AG10803 (cell line): ENCODE measurements at places on chromosomes 3 and 15.
A peak's percentile ranks its signal among the peaks of the same experiment; 100 is the strongest.

DNA sequence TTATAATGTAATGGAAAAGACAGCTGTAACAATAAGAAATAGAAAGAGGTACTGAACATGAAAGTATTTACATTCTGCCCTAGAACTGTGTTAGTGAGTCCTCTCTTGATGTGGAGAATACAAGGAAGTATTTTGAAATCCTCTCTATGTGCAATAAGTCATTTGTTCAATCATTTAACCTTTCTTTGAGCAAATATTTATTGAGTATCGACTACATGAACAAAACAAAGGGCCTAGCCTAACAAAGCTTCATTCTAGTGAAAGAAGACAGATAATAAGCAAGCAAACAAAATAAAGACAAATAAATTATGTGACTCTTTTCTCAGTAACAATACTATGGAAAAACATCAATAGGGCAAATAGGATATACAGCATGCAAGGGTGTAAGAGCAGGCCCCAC, 354.9 kb upstream of the ATP11B start:
- DNase-seq, result no peak

- no peak for DNase-seq
Observed at GRCh38 chr15:66570842-66571478, 5.2 kb upstream of the LCTL start.

- DNase-seq, result no peak
Observed at GRCh38 chr3:124877674-124878073, 9.5 kb downstream of the ITGB5 start.

GRCh38 chr3:170144437-170144843, 37.1 kb downstream of the PHC3 start:
- no peak for DNase-seq

DNA sequence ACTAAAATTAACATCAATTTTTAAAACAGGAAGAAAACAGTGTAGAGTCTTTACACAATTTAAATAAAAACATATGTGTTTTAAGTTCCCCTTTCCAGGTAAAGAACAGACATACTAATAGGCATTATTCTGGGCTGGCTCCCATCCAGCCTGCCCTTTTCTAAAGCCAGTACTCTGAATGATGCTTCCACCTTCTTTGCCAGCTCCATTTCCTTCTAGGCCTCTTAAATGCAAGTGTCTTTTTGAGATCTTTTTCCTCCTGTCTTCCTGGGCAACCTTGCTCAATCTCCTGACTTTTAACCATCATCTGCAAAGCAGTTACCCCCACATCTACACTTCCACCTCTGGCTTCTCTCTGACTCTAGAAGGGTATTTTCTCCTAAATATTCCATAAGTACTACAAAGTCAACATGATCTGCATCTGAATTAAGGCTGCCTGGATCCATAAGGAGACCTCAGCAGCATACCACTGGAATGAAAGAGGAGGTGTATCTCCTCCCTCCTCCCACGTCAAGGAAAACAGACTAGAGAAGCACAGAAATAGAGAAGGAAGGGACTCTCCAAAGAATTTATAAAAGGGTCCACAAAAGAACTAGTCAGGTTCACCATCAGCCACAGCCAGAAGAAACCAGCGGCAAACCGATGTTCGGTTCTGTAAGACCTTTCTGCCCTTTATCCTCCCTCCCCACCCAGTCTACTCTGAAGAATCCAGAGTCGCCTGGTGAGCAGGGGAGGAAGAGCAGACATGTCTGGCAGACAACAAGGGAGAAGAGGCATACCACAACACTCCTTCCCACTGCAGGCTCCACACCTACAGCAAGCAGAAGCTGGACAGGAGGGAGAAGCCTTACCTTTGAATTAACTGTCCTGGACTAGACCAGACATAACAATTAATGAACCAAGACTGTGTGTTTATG, 47.1 kb downstream of the GOLIM4 start:
- no peak for DNase-seq

DNA sequence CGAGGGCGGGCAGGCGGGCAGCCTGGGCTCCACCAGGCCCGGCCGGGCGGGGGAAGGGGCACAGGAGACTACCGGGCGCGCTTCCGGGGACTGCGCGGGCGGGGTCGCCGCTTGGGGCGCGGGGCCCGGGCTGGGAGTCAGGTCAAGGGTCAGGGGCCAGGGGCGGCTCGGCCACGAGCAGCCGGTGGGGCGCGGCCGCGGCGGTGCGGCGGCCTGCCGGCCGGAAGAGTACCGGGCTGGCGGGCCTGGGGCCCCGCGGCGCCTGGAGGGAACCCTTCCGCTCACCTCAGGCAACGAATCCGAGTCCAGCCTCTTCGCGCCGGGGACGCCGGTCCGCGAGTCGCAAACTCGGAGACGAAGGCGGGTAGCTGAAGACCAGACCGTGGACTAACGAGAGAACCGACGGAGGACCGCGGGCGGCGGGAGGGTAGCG, 225 bp downstream of the RHOA start:
- peak; percentile 36 for DNase-seq

DNA sequence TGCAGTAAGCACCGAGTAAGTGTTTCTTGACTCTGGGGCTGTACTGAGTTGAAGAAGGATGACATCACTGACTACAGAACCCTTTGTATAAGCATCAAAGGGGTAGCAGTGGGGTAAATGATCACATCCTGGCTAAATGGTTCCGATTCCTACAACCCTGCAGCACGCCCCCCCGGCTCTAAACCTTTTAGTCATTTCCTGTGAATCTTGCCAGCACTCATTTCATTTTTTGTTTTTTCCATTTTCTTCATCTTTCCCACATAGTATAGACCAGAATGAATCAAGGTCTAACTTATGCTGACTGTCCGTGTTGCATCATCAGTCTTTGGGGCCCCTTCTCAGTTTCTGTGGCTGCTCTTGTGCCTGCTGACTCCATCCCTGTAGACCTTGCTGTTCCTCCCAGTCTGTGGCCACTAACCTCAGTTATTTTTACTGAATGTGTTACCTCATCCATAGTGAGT, 383.1 kb upstream of the TPRG1 start:
- peak; percentile 90 for DNase-seq

GRCh38 chr15:91456251-91456718, 356.2 kb downstream of the SV2B start:
- peak; percentile 31 for DNase-seq

DNA sequence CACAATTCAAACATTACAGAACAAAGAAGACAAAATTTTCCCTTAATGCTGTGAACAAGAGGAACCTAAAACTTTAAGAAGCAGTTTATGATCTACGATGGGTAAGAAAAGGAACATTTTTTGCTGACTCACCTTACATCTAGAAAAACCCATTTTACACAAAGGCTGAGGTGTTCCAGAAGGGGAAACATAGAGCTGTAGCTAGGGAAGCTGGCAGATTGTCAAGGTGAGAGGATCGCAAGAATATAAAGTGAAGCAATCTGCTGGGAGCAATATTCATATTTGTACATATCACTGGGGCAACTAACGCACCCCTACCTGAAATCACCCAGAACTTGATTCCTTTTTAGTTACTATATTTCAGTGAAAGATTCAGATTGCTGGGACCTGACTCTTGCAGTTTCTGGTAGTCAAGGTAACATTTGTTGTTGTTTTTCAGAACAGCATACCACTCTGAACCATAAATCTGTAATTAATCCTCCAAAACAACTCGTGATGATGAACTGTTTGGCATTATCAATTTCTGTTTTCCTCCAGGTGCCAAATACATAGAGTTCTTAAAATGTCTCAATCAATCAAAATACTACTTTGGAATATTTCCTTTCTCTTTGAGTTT, 184.1 kb upstream of the LRRC3B start:
- DNase-seq, result no peak

DNA sequence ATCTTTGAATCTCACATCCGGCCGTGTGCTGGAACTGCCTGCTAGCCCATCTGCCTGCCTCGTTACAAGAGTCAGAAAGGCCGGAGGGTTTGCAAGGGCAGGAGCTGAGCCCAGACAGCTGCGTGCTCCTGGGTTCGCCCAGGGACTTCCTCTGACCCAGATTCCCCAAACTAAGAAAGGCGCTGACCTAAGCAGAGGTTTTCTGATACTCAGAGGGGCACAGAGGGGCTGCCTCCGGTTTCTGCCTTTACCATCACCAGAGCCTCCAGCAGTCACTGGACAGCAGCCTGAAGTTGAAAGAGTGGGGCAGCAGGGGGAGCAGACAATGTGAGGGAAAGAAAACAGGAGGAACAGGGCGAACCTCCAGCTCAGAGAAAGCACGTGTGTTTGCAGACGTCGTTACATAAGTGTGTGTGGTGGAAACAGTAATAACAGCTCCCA, 33.4 kb upstream of the RAD18 start:
- DNase-seq, result peak; percentile 68

- no peak for DNase-seq
Observed at GRCh38 chr3:94561094-94561493, 498.2 kb downstream of the NSUN3 start.

GRCh38 chr3:196122688-196123046, 40.8 kb upstream of the TFRC start:
- DNase-seq, result no peak

GRCh38 chr3:142929890-142930289, 33.6 kb downstream of the PAQR9 start:
- DNase-seq, result no peak

- no peak for DNase-seq
Observed at GRCh38 chr3:37423825-37424224, 249.4 kb upstream of the LRRFIP2 start.

DNA sequence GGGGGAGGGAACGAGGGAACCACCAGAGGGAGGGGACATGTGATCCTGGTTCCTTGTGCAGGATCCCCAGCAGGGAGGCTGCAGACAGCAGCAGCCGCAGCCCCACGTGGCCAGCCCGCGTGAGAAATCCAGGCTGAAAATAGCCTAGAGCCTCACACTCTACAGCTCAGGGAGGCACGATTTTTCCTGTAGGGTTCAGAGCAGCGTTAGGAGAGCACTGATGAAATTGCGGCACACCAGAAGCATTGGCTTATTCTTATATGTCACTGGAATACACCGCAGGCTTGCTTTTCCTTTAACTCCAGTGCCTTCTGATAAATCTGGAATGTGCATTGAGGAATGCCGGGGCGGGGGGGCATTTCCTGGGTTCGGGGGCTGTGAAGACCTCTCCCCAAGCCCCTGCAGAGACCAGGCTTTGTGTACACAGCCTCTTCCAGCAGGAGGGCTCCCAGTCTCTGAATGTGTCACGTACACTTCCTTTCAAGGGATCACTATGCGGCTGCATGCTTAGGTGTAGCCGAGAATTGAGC, 193.0 kb downstream of the ATP10A start:
- DNase-seq, result peak; percentile 65

- no peak for DNase-seq
Observed at GRCh38 chr15:101296418-101297405, 1.7 kb upstream of the SNRPA1 start.

DNA sequence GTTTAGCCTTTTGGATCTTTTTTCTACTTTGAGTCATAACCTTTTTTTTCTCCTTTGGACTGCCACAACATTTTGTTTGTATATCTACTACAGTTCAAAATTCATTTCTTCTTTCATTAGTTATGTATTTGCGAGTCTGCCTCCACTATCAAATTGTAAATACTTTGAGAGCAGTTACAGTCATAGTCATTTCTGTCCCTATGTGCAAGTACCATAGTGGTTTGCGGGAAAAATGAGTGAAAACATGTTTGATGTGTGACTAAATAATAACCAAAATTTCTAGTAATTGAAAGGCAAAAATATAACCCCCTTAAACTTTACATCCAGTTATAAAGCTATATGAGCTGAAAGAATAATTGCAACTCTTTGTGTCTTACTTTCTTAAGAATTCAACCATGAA, 45.8 kb upstream of the CCDC50 start:
- DNase-seq, result no peak

DNA sequence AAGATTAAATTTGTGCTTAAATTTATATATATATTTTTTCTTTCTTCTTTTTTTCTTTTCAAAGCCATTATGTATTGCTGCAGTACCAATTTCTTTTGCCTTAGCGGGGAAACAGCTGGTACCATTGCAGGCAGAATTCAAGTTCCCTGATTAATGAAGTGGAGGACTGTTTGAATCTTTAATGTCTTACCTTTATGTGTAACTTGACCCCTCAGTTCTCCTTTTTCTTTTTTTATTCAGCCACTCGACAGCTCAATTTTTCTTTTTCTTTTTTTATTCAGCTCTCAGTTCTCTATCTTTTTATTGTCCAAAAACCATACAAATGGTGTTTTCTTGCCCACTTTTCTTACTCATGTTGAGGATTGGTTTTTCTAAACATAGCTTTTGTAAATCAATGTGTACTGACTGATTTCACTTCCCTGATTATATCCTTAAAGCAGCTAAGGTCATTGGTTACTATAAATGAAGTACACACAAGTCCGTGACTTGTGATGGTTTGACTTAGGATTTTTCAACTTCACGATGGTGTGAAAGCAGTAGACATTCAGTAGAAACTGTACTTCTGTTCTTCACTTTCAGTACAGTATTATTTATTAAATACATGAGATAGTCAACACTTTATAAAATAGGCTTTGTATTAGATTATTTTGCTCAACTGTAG, 22.8 kb downstream of the ATP2C1 start:
- no peak for DNase-seq

DNA sequence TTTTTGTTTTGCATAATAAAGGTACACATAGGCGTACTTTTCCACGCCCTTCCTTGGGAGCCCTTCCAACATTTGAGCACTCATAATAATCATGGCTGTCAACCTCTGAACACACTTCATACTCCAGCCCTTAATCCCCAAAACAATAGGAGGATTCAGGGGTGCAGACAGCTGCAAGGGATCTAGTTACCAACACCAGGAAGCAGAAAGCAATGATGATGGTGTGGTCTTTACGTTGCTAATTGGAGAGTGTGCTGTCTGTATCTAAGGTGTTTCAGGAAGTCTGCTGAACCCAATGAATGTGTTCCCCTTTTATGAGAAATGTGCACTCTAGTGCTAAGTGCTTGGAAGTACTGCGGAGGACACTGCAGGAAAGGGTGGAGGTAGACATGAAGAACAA, 60.3 kb upstream of the PDZRN3 start:
- no peak for DNase-seq

DNA sequence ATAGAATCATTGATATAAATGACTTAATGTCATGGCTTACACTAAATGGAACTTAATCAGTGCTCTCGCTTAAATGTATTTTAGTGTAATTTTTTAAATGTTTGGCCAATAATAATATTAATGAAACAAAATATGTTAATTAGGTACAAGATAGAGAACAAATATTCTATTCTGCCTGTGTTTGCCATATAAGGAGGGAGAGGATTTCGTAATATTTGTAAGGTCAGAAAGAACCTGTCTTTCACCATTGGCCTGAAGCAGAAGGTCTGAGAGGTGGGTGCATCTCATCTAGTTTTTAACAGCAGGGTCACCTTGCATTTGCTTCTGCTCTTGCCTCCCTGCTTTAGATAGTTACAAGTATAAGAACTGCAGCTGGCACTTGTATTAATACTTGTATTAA, 2.5 kb downstream of the GPR87 start:
- DNase-seq, result no peak
